ENCODE measurements at places on chromosomes 16 and 17. TPM values are rescaled to one million over a fixed set of nuclear protein-coding genes. Genes with fewer than 3 reads are reported as not detected.

DNA sequence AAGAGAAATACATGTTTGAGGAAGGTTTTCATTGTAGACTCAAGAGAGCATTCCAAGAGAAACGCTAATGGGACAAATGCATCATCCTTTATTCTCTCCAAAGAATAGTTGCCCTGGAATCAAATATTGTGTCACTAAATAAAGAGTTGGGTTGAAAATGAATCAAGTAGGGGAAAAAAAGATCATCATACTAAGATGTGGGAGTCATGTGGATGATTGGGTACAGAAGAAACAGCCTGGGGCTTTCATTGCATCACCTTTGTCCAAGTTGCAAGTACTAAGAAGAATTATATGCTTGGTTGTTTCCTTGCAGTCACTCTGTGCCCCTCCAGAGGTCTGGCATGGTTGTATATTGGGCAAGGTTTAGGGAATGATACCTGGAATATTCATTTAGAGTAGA lies 658.9 kb downstream of the TOX3 start:
- no peak for DNase-seq

- DNase-seq, result no peak
These were observed 21.7 kb downstream of the FOXN1 start for GRCh38 chr17:28527859-28528258.

GRCh38 chr16:57648125-57648524 lies 19.7 kb downstream of the ADGRG1 start:
- no peak for DNase-seq

- no peak for DNase-seq
These were observed 25.1 kb downstream of the PLCG2 start for GRCh38 chr16:81804134-81804610.

DNA sequence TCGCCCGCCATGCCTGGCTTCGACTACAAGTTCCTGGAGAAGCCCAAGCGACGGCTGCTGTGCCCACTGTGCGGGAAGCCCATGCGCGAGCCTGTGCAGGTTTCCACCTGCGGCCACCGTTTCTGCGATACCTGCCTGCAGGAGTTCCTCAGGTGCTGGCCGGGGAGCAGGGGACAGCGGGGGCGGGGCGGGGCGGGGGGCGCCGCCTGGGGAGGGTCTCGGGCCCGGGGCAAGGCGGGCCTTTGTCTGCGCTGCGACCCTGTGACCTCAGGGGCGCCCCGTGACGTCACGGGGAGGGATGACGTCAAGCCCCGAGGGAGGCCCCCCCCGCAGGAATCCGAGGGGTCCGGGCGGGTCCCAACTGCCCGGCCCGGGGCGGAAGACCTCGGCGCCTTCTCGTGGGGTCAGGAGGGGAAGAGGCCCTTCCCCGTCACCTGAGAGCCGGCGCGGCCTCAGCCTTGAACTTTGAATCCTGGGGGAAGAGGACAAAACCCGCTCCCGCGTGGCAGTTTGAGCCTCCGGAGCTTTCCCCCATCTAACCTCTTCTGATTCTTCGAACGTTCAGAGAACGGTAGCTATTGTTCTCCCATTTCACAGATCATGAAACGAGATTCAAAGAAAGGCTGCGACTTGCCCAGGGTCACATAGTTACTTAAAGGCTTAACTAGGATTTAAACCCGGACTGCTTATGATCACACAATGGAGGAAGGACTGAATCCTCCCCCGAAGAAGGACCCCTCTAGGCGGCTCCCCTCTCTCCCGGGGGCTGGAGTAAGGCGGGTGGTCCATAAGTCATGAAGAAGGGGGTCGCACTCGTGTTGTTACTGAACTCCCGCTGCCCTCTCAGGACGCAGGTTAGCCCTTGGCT lies 527 bp downstream of the TRAF4 start:
- DNase-seq, result no peak

DNA sequence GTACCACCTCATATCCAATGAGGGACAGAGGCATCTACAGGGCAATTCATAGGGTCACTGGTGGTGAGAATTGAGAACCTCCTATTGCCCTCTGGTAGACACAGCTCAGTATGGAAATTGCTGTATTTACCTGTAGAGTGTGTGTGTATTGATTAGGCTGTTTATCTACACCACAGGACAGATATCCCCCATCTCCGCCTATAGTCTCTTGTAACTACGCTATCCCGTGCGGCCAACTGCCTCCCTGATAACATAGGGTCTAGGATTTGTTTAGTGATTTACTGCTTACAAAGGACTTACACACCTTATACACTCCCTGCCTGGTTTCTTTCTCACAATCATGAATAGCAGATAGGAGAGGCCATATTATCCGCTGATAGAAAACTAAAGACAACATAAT lies 1.7 kb upstream of the STAT3 start:
- no peak for DNase-seq

DNA sequence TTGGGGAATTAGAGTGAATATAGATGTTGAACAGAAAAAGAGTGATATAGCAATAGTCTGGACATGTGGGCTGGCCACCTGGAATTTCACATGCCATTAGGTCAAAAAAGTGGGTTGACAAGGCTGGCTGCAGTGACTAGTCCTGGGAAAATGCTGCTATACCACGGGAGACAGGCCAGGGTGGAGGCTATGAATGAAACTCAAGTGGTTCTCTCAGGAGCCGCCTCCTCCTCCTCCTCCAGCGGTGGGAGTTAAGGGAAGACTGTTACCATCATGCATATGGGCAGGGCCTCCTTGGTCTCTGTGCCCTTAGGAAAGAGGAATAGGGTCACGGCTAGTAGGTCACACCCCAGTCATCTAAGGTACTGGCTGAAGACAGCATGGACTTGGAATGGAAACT lies 448.0 kb downstream of the SLC39A11 start:
- DNase-seq, result no peak

DNA sequence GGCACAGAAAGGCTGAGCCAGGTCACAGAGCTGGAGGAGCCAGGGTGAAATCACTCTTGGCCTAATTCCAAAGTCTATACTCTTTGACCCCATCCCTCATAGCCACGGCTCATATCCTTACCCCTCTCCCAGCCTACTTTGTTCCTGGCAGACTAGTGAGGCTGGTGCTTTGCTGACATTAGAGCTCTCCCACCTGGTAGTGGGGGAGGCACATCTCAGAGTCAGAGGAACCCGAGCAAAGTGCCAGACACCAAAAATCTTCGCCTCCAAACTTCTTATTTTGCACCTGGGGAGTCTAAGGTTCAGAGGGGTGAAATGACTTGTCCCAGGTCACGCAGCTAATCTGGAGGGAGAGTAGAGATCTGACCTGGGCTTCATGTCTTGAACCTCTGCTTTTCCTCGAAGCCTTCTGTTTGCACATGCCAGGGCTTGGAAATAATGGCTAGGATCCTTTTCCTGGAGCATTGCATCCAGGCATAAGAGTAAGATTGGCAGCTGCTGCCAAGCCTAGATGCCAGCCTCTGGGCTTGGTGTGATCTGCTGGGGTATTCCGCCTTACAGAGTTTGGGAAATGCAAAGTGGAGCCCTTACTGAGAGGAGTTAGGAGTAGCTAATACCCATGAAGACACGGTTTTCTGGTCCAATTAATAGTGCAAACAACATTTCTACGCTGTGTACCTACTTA lies 126.9 kb downstream of the SPACA3 start:
- no peak for DNase-seq

DNA sequence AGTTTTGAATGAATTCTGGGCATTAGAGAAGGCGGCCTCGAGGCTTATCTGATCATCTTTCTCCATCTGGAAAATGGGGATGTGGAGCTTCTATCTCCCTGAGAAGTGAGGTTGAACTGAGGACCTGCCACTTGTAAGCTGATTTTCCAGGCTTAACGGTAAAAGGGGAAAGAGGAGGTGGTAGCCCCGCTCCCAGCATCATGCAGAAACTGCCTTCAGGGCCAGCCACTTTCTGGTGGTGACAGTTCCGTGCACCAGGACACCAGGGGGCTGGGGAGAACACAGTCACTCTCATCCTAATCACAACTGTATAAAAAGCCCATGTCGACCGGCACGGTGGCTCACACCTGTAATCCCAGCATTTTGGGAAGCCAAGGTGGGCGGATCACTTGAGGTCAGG lies 20.9 kb upstream of the CPSF4L start:
- DNase-seq, result no peak

ABAT gene
- polyA plus RNA-seq, result 62.1 TPM

ITGAL gene
- 1.5 TPM for polyA plus RNA-seq

OTOP3 gene
- not detected for polyA plus RNA-seq

- no peak for DNase-seq
These were observed 5.0 kb upstream of the KRT13 start for GRCh38 chr17:41510251-41511065.

ABCA9 gene
- polyA plus RNA-seq, result 1.6 TPM

GRCh38 chr16:62225675-62226074 lies 189.4 kb upstream of the CDH8 start:
- DNase-seq, result no peak

GRCh38 chr16:64742455-64743223 lies 379.2 kb downstream of the CDH11 start:
- DNase-seq, result no peak

DNA sequence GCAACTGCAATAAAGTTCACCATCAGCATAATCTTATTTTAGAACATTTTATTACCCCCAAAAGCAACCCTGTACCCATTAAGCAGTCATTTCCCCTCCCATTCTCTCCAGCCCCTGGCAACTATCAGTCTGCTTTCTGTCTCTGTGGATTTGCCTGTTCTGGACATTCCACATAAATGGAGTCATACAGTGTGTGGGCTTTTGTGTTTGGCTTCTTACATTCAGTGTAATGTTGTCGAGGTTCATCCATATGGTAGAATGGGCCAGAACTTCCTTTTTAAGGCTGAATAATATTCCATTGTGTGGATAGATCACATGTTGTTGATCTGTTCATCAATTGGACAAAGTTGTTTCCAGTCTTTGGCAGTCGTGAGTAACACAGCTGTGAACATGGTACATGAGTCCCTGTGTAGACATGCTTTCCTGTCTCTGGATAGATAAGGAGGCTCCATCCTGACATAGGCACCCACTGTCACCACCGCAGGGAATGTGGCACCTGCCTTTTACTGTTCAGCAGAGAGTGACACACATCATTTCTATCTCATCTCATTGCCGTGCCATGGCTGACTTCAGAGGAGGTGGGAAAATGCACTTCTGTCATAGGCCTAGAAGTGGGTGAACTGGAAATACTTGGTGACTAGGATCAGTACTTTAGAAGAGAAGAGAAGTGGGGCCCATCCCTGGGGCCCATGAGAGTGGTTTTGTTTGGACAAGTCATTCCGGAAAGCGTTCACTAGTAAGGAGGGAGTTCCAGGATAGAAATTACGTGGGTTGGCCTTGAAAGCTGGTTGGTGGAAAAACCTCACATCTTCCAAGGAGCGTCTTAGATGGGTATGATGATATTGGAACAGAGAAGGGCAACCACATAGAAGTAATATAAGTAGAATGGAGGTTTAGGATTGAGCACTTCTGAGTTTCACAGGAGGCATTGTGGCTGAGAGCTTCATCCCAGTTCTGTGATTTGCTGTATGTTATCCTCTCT lies 25.8 kb downstream of the EPN2 start:
- no peak for DNase-seq

YPEL3 gene
- 66.9 TPM for polyA plus RNA-seq

GRCh38 chr16:51156807-51157200 lies 5.7 kb upstream of the SALL1 start:
- DNase-seq, result no peak

All from left renal cortex interstitium (tissue), 4 donors.